OCI-LY7 (cell line): ENCODE measurements at places on chromosomes 12 and 14.

DNA sequence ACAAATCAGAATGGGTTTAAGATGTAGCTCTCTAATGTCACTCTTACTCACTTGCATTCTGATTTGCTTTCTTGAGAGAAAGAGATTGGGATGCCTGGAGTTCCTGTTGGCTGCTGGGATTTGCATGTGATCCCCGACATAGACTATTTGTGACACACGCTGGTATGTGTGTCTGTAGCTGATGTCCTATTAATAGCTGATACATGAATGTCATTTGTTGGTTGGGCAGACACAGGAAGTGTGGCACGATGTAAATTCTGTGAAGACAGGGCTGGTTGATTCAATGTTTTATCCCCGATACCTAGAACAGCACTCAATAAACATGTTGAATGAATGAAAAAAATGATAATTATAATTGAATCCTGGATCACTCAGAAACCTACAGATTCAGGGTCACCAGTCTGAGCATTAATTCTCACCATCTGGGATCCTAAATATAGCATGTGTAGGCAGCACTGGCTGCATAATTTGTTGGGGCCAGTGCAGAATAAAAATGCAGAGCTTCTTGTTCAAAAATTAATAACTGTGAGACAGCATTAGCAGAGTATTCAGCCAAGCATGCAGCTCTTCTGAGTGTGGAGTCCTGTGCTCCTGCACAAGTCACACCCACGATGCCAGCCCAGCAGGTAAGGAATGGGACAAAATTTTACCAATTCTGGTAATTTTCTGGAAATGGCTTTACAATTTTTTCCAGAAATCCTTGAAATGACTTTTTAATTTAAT is 35.5 kb upstream of the SOCS2 start:
- peak; percentile 73 for DNase-seq

GRCh38 chr12:62785941-62786559 is 148.9 kb downstream of the PPM1H start:
- DNase-seq = no peak

- no peak for DNase-seq
Measured at GRCh38 chr12:73892201-73892600, 645.4 kb upstream of the ATXN7L3B start.

DNA sequence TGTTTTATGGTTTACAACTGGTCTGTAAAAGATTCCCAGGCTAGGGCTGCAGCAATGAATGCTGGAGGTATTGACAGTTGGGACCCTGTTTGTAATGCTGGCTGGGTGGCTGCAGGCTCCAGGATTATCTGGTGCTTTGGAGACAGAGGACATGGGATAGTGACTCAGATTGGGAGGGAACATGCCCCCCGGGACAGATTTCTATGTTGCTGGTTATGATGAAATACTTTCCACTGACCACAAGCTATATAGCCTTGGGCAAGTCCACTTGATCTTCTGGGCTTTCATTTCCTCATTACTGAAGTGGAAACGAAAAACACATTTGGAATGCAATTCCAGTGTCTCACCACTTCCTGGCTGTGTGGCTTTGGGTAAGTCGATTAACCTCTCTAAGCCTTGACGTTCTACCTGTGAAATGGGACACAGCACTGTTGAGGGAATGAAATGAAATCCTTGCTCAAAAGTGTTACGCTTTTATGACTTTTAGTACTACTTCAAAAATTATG is 6.3 kb upstream of the TPCN1 start:
- DNase-seq = peak; percentile 76

DNA sequence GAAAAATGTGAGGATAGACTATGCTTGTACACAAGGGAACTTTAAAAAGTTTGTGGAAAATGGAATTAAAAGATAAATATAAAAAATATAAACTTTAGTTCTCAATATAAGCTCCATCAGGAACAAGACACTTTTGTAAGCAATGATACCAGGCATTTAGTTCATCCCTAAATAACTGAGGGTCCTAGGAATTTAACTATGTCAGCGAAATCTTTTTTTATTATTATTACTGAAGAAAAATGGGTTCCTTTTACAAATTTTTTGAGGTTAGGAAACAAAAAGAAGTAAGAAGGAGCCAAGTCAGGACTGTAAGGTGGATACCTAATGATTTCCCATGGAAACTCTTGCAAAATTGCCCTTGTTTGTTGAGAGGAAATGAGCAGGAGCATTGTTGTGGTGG is 102.8 kb downstream of the TRMT5 start:
- no peak for DNase-seq

DNA sequence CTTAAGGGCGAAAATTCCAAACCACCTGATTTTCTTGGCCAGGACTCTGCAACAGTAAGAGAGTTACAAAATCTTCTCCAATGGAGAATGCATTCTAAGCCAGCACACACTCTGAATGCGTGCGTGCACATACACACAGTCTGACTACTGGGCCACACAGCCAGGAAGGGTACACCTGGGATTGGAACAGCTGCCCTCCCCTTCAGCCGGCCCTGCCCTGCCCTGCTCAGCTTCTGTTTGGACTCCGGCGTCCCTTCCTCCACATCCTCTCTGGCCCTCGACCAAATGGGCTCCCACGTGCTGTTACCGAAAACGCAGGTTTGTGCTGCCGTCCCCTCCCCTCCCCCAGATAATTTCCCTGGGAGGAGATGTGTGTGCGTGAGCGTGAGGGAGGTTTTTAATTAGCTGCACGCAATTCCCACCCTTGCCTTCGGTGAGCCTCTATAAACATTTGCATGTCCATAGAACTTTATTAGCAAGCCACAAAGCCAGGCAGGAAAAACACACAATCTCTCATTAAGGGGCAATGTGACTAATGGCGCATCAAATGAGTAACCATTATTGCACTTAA is 43.0 kb downstream of the CCNK start:
- no peak for DNase-seq
